ENCODE measurements at places on chromosomes 16 and 17. TPM values are rescaled to one million over a fixed set of nuclear protein-coding genes. Genes with fewer than 3 reads are reported as not detected.

CLUH gene
- total RNA-seq = 178 TPM

SPNS3 gene
- 1.9 TPM for total RNA-seq

TMEM132E gene
- total RNA-seq = not detected

CACNG1 gene
- total RNA-seq = not detected

FGF11 gene
- total RNA-seq = 9.5 TPM

UBALD1 gene
- 17.2 TPM for total RNA-seq

GLTPD2 gene
- not detected for total RNA-seq

TEX19 gene
- total RNA-seq = 0.09 TPM

KRT32 gene
- total RNA-seq = not detected

DNA sequence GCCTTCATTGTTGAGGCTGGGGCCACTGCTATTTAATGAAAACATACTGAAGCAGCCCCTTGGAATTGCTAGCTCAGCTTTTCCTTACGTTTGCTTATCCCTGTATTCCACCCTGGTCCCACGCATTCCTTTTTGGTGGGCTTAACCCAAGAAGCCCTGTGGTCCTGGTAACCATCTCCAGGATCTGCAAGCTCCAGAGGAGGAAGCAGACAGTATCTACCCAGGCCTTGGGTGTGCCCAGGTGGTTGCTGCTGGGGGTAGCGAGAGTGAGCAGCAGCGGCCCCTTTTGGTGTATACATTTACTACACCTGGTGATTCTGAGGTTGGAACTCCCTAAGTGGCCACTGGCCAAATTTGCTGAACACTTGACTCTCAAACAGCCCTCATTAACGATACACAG is 97.7 kb downstream of the CBLN1 start:
- no peak for DNase-seq

DNA sequence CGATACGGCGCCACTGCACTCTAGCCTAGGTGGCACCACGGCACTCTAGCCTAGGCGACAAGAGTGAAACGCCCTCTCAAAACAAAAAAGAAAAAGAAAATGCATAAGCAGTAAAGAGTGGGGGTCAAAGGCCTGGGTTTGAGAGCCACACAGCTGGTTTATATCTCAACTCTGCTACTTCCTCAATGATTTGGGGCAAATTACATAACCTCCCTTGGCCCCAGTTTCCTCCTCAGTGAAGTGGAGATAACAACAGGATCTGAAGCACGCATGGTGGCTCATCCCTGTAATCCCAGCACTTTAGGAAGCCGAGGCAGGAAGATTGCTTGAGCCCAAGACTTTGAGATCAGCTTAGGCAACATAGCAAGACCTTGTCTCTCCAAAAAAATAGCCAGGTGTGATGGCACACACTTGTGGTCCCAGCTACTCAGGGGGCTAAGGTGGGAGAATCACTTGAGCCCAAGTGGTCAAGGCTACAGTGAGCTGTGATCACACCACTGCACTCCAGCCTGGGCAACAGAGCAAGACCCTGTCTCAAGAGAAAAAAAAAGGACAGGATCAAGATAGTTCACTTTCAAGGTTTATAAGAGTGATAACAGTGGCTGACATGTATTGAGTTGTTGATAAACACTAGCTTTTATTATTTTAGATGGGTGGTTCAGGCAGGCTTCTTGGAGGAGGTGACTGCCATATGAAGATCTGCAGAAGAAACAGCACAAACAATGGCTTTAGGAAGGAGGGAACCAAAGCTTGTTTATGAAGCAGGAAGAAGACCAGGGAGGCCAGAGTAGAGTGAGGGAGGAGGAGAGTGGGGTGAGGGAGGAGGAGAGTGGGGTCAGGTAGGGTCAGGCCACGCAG is 8.5 kb upstream of the COG1 start:
- DNase-seq = no peak

GRCh38 chr16:84000989-84001642 is 33.1 kb downstream of the NECAB2 start:
- no peak for DNase-seq

- no peak for DNase-seq
Measured at GRCh38 chr17:7184091-7184488, 4.9 kb upstream of the ASGR1 start.

GRCh38 chr16:17431968-17432625 is 38.7 kb downstream of the XYLT1 start:
- no peak for DNase-seq

DNA sequence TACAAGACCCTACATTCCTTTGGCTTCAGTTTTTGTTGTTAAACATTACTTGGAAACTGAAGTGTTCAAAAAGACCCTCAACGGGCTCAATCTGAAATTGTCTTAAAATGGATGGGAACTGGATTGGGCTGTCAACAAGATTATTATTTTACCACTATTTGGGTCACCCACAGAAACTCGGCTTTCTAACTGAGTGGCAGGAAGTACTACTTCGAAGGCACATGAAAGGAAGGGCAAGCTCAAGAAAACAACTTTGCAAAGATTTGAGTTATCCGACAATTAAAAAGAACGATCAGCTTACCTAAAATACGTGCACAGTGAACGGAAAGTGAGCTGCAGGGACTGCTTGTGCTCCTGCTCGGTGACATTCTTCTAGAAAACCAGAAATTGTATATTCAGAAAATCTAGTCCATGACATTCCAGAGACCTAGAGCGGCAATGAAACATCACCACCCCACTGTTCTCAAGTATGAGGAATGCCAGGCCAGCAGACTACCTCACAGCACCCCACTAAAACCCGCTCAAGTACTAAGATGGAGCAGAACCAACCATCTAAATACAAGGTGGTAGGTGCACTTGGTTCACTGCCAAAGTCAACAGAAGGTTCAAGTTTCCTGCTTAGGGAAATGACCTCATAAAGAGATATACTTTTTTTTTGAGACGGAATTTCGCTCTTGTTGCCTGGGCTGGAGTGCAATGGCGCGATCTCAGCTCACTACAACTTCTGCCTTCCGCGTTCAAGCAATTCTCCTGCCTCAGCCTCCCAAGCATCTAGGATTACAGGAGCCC is 60.5 kb downstream of the ZZEF1 start:
- no peak for DNase-seq

- DNase-seq = no peak
Measured at GRCh38 chr16:66427036-66427860, at the start of gene BEAN1. TSS of gene BEAN1 (plus strand) at chr16:66427295. CDS start at chr16:66437677, 10,382 bp downstream.

GRCh38 chr16:35725949-35726348 is 2266.5 kb downstream of the TP53TG3F start:
- no peak for DNase-seq

- peak; percentile 84 for DNase-seq
Measured at GRCh38 chr16:55944377-55944802, 69.2 kb upstream of the CES5A start.

DNA sequence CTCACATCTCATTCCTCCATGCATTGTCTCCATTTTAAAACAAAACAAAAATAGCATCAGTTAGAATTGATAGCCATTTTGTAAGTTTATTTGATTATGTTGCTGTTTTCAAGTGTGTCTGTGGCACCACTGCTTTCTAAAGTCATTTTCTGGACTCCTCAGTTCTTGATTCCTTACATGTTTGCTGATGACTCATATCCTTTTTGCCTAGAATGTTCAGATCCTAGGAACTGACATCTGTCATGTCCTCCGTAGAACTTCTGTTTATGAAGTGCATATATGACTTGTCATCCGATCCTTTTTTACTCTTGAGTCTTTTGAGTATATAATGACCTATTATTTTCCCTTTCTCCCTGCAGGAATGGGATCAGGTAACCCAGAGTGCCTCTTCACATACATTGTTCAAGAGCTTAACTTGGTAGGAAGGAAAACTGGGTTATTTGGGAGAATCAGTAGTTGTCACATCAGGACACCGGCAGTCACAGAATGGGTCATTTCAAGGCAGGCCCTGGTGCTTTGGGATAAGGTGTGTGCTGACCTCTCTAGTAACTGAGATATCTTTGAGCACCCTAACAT is 69.2 kb downstream of the MAP2K4 start:
- no peak for DNase-seq

- no peak for DNase-seq
Measured at GRCh38 chr17:29197516-29198272, 17.5 kb upstream of the MYO18A start.

- peak; percentile 85 for DNase-seq
Measured at GRCh38 chr16:1772362-1772907, at the start of gene EME2. TSS of gene EME2 (plus strand) at chr16:1772810. CDS start at chr16:1773228, 418 bp downstream.

GRCh38 chr16:66435896-66436295 is 8.8 kb downstream of the BEAN1 start:
- no peak for DNase-seq

GRCh38 chr16:54171626-54172537 is 114.7 kb downstream of the IRX3 start:
- no peak for DNase-seq

GRCh38 chr16:85556456-85557082 is 56.6 kb upstream of the GSE1 start:
- DNase-seq = peak; percentile 90

- no peak for DNase-seq
Measured at GRCh38 chr17:75138519-75138918, 7.0 kb upstream of the NT5C start.

DNA sequence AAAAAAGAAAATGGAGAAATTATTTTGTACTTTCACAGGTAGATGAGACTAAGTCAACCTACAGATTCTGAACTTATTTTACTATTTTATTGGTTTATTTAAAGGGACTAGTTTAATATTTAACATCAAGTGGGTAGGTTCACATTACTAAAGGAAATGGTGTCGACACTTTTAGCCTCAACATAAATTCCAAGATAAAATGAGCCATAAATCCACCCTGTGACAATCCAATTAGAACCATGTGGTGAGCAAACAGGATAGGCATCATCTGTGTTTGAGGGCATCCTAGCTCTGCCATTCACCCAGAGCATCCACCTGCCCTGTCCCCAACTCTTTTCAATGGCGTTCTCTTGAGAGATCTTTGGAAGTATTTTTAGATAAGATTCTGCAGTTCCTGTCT is 92.8 kb upstream of the PMFBP1 start:
- DNase-seq = no peak
